AG20443 (cell line): ENCODE measurements at places on chromosomes 4 and X.
A peak's percentile ranks its signal among the peaks of the same experiment; 100 is the strongest.

DNA sequence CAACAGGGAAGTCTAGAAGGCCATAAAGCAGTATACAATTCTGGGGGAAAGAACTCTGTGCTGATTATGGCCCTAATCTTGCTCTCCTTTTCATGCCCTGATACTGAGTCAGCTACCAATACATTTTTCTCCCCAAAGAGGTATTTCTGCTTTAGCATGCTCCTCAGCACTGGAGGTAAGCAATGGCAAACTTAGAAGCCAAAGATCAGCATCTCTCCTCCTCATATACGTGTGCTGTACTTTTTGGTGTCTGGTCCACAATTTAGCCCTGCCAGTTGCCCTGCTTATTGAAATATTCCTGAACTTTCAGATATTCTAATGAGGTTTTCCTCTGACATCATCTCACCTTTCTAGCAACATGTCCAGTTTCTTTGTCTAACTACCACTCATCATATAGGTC is 226.2 kb downstream of the FSTL5 start:
- no peak for DNase-seq

- DNase-seq, result no peak
These were observed 57.2 kb downstream of the AFF1 start for GRCh38 chr4:86991994-86992393.

DNA sequence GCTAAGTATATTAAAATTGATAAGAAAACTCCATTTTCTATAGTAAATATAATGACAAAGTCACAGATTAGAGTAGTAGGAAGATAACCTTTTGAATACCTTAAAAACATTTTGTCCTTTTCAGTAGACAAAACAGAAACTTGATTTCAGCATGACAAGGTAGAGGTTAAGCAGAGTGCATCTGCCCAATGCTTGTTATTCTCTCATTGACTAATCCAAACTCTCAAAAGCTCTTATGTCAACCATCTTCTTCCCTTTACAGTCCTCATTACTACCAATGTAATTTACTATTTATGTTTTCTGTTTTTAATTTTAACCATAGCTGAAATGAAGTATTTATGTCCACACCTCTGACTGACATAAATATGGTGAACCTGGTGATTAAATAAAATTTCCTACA is 11.1 kb downstream of the NIPAL1 start:
- no peak for DNase-seq

GRCh38 chrX:111123125-111123524 is 27.1 kb downstream of the PAK3 start:
- DNase-seq, result no peak

DNA sequence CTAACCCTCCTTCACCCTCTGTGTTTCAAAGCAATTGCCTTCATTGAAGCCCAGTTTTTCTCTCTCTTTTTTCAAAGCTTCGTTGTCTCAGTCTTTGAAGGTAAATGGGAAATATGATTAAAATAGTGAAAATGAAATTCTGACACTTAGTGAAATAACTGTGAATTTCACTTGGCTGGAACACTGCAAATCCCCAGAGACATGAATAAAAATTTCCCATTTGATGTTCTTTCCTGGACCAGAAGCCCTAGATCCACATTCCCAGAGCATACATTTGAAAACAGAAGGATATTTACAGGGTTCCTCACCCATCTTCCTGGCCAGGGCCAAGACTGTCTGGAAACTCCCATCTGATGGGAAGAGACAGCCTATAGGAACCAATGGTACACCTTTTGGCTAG is 45.0 kb downstream of the SLC2A9 start:
- no peak for DNase-seq

DNA sequence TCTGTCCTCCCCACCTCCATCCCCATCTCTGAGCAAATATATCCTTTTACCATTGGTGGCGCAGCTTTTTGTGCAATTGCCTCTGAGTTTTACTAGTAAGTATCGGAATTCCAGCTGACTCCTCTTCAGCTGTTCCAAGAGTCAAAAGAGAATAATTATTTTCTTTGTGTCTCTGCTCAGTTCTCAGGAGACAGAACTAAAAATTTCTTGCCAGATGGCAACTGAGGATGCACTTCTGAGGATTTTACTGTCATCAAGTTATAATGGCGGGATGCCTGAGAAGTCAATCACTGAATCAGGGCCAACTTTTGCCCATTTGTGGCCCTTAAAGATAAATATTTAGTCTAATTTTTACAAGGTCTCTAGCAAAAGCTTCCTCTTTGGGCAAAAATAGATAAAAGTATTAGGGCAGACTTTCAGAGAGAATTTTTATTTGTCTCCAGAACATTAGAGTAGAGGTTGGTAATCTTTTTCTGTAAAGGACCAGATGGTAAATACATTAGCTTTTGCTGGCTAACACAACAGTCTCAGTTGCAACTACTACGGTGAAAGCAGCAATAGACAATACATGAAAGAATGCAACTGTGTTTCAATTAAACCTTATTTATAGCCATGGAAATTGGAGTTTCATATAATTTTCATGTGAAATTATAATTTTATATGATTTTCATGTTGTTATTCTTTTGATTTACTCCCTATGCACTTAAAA is 15.6 kb upstream of the ADGRA3 start:
- DNase-seq, result no peak

DNA sequence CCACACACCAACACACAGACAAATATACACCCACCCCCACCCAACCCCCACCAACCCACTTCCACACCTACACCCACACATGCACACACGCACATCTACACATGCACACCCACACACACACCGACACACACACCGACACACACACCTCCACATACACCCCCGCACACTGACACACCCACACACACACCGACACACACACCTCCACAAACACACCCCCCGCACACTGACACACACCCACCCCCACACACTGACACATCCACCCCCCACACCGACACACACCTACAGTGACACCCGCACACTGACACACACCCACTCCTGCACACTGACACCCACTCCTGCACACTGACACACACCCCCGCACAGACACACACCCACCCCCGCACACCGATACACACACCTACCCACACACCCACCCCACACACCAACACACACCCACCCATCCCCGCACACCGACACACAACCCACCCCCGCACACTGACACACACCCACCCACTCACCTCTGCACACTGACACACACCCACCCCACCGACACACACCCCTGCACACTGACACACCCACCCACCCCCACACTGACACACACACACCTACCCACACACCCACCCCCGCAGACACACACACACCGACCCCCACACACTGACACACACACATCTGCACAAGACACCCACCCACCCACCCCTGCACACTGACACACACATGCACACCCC is 31.1 kb downstream of the FGFRL1 start:
- DNase-seq, result no peak

- peak; percentile 29 for DNase-seq
These were observed 5.2 kb upstream of the ARX start for GRCh38 chrX:25020905-25021449.

GRCh38 chrX:38178396-38178795 is 42.3 kb downstream of the SRPX start:
- no peak for DNase-seq

DNA sequence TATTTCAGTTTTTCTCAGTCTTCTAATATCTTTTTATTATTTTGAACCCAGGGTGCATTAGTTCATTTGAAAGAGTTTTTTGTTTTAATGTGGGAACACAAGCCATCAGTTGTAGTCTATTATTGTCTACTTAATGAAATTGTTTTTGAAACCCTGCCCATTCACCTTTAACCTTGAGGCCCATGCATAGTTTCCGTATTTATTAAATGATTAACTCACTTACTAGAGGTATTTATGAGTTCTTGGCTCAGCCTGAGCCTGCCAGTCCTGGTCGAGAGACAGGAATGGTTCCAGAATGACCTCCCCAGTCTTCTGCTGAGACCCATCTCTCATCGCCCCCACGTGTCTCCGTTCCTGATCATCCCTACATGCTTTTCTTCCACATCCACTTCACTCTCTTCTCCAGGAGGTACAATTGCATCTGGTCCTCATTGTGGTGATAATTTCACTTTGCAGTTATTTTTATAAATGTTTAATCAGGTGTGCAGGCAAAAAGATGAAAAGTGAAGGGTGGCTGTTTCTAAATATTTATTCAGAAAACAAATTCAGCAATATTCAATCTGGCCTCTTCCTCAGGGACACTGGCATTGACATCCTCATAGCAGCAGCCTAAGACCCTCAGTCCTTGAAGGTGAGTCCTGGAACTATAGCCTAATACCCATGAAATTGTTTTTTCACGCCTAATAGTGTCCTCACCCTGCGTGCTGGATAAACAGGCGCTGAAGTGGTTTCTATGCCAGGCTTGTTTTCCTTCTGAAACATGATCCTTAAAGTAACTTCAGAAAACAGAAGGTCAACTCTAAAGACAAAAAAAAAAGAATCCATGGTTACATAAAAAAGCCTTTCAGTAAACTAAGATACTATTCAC is 112.8 kb downstream of the KDR start:
- DNase-seq, result no peak

GRCh38 chr4:144799486-144799885 is 153.5 kb downstream of the HHIP start:
- DNase-seq, result no peak

DNA sequence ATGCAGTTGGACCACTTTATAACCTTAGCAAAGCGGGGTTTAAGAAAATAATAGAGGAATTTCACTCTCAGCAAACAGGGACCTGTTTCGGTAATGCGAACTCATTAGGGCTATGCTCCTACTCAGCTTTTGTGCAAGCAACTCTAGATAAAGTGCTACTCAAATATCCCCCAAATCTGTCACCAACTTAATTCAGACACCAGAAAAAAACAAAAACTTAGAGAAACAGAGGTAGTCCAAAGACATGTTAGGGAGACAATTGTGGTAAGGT is 123.0 kb downstream of the CAMK2D start:
- no peak for DNase-seq

DNA sequence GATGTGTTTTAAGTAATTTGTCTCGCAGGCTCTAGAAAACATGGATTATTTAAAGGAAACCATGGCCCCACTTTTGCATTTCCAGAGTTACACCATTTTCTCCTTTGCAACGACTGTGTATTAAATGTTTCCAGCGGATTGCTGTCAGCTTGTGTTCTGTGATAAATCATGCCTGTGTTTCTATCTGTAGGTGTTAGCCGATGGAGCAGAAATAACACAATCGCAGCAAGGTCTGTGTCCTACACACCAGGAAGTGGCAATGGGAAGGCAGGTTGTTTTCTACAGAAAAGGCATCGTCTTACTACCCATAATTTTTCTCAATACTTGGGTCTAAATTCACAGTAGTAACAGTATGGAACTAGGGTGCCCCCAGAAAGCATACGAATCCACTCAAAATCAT is 590.1 kb downstream of the NLGN4X start:
- no peak for DNase-seq
